ENCODE measurements at places on chromosomes 12 and 14.

GRCh38 chr12:112524676-112525425 is 106.1 kb downstream of the PTPN11 start:
- DNase-seq, result peak; percentile 3

DNA sequence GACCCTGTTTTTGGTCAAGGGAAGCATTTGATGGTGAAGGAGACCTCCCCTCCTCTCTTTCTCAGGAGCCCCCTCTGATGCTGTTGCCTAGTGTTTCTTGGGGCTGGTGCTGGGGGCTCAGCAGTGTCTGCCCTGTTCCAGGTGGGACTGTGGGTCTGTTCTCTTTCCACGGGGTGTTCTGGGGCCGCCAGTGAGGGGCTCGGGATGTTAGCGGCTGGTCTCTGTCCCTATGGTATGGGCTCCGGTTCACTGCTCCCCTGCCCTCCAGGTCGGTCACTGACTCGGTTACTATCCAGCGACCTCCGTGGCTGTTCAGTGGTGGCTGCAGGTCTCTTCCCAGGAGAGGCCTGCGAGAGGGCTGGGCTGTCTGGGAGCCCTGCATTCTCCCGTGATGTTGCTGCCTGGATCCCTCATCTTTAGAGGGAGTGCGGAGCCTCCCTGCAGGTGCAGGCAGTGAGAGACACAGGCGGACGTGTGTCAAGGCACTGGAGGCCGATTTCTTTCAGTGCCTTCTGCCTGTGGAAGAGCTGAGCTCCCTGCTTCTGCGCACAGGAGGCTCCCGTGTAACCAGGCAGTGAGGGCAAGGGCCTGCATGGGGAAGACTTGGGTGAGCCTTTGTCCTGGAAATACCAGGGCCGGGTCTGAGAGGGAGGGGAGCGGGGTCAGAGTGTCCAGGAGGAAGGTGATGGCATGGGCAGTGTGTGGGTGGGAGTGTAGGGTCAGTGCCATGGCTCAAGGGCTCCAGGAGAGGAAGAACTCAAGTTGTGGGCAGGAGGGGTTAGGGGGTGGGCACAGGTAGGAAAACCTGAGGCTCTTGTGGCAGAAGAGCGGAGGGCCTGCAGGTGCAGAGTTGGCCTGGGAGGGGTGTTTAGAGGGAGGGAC is 362.6 kb downstream of the TMEM121 start:
- DNase-seq, result no peak

DNA sequence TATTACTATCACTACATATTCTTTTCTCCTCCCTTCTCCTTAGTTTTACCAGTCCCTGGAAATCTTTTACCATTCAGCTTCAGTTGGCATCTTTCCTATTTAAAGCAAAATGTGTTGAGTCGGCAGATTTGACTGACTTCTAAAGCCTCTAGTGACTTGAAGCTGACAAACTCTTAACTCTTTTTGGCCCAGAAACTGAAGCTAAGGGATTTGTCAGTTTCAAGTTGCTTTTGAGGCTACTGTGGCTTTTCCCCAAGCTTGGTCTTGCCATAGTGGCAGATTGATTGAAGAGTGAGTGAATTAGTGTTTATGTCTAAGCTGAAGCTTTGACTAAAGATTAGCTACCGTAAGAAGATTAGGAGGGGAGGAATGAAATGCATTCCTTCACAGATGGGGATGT is 104.0 kb downstream of the ETNK1 start:
- DNase-seq, result no peak

- DNase-seq, result peak; percentile 67
These were observed 5.3 kb upstream of the ACACB start for GRCh38 chr12:109110988-109111495.

DNA sequence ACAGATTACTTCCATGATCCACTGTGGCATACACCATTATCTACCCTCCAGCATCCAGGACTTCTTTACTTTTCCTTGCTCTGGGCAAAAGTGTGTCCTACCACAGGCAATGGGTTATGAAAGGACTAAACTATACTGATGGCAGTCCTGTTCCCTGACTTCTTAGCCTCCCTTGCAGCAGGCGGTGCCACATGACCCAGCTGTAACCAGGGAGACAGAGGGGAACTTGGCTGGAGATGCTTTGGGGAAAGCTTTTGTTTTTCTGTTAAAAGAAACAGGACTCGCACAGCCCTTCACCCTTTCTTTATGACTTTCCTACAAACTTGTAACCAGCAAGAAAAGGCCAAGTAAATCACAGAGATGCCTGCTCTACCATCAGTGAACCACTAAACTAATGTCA is 394.4 kb downstream of the PCNX1 start:
- DNase-seq, result no peak

- DNase-seq, result no peak
These were observed 20.6 kb downstream of the RERG start for GRCh38 chr12:15200641-15201040.

DNA sequence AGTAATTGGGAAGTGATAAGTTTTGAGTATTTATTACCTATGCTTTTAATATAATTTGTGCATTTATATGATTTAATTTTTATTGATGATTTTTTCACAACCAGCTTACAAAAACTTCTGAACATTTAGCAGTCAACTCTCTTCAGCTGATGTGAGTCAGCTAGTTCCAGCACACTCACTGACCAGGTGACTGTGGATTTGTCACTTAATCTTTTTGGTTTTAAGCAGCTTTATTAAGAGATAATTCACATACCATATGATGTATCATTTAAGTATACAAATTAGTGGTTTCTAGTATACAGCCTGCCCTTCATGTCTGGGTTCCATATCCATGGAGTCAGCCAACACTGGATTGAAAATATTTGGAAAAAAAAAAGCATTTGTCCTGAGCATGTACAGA is 103.5 kb downstream of the SYNE2 start:
- no peak for DNase-seq

GRCh38 chr14:95410838-95411237 is 91.1 kb upstream of the CLMN start:
- no peak for DNase-seq

GRCh38 chr12:29146196-29146595 is 2.9 kb upstream of the FAR2 start:
- DNase-seq, result no peak

DNA sequence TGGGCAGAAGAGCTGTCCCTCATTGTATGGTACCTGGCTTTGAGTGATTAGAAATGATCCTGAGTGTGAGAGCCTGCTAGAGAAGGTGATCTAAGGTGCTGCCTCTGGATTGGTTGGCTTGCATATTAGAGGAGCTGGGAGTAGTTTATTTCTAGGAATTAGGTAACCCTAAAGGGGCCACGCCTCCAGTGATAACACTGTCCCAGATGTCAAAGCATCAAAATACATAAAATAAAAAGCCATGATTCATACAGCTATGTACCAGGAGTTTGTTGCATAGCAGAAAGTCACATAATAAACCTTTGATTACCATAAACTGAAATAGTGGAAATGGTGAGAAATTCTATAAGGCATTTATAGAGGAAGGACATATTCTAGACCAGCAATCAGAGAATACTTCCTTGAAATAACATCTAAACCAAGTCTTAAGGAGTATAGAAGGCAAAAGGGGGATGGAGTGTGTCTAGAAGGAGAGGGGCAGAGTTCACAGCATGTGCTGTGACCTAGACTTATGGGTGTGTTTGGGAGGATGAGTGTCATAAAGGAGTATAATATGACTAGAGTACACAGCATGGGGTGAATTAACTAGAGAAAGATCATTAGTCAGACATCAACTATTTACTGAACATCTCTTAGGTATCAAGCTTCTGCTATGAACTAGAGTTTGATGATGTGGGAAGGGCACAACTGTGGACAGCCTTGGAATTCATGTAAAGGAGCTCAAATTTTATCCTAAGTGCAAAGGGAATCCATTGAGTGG is 686.4 kb downstream of the GALC start:
- no peak for DNase-seq

- no peak for DNase-seq
These were observed 1136.8 kb downstream of the AACS start for GRCh38 chr12:126201981-126202537.

DNA sequence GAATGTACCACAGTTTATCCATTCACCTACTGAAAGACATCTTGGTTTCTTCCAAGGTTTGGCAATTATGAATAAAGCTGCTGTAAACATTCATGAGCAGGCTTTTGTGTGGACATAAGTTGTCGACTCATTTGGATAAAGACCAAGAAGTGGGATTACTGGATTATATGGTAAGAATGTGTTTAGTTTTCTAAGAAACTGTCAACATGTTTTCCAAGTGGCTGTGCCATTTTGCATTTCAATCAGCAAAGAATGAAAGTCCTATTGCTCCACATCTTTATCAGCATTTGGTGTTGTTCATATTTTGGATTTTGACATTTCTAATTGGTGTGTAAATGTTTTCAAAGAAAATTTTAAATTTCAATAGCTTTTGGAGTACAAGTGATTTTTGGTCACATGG is 27.3 kb upstream of the KLRF1 start:
- DNase-seq, result no peak

DNA sequence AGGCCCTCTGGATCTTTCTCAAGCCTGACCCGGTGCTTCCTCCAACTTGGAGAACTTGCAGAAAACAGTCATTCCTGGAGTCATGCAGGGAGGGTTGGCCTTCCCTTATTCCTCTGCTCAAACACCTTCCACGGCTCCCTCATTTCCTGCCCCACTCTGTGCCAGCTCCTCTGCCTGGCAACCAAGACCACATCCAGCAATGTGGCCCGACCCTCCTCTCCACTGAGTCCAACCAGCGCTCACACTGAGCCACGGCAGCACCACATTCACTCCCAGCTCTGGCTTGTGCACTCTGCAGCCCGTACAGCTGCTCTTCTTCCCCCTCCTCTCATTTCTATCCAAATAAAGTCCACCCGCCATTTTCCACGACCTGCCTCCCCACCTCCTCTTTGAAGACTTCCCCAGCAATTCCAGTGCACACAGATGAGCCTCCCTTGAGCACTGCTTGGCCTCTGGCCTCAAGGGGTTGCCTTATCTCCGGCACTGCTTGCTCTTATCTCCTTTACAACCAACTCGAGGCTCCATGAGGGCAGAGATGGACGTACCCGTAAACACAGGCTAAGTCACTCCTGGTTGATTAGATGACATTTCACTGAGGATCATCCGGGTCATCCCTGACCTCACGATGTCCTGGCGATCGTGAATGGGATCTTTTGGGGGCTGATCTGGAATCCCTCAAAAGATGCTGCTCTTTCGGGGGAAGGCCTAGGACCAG is 5.4 kb downstream of the PGF start:
- DNase-seq, result no peak

GRCh38 chr14:20956376-20956976 is 1.2 kb downstream of the RNASE2 start:
- no peak for DNase-seq

- no peak for DNase-seq
These were observed 158.5 kb downstream of the NELL2 start for GRCh38 chr12:44717612-44718011.
